Cardiac septum (tissue), 1 donor: ENCODE measurements at places on chromosomes 3 and 15. TPM values are rescaled to one million over a fixed set of nuclear protein-coding genes. Genes with fewer than 3 reads are reported as not detected.

FAH gene
- total RNA-seq, result 25.2 TPM

- no peak for DNase-seq
These were observed 249.4 kb upstream of the PLSCR5 start for GRCh38 chr3:146854523-146854922.

LRRC34 gene
- total RNA-seq, result 2.3 TPM

GRCh38 chr15:71242292-71242691 is 127.0 kb downstream of the THSD4 start:
- DNase-seq, result no peak

DNA sequence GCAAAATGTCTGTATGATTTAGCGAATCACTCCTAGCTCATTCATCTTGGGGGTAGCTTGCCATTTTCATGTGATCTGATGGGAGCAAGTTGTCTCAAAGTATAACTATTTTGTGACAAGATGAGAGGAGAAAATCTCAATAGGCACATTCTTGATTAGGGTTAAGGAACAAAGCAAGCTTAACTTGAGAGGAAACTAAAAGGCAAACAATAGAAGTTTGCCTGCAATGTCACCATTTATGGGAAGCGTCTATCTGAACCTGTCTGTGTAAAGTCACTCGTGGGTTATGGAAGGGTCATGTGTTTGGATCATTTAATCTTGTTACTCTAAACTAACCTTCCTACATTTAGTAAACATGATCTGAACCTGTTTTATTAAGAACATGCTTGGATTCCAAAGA is 232.5 kb downstream of the CDIN1 start:
- no peak for DNase-seq

- no peak for DNase-seq
These were observed 178.8 kb downstream of the PLCL2 start for GRCh38 chr3:17063596-17063995.

GABRR3 gene
- total RNA-seq, result not detected

GRCh38 chr15:83898361-83898760 is 244.4 kb downstream of the ADAMTSL3 start:
- no peak for DNase-seq

GRAMD1C gene
- 0.70 TPM for total RNA-seq

PLA2G4D gene
- not detected for total RNA-seq

DNA sequence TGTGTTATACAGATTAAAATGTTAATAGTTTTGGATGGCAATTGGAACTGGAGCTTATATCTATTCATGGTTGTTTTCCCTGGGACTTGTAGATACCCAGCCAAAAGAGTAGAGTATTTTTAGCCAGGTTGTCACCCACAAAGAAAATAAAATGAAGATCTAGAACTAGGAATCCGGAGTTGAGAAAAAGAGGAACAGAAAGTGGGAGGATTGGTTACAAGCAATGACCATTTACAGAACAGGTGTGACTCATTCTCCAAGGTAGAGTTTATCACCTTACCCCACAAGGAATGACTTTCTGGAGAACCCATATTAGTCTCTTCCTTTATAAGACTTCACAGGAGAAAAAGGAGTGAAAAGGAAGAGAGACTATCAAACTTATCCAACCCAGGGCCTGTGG is 99.8 kb downstream of the TMEM108 start:
- no peak for DNase-seq

PRR20G gene
- total RNA-seq, result not detected

DNA sequence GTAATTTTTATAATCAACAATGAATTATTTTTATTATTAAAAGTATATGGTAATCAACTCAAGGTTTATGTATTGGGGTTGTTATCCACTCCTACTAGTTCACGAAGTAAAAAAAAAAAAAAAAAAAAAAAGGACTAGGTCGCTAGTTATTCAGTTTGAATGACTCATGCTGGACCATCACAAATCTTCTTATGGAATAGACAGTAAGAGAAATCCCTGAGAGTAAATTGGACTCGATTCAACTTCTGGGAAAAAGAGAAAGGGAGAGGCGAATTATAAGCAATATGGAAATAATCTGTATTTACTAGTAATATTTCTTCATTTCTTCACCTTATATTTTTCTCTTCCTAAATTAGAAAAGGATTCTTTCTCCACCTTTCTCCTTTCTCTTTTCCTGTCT is 2.0 kb downstream of the MYEF2 start:
- DNase-seq, result no peak
